Stimulated activated CD4-positive, alpha-beta T cell treated with anti-CD3 and anti-CD28 coated beads, TNF-alpha, amount 100 ng/mL, for 1 hour (primary cell): ENCODE measurements at places on chromosomes 6 and 20.

DNA sequence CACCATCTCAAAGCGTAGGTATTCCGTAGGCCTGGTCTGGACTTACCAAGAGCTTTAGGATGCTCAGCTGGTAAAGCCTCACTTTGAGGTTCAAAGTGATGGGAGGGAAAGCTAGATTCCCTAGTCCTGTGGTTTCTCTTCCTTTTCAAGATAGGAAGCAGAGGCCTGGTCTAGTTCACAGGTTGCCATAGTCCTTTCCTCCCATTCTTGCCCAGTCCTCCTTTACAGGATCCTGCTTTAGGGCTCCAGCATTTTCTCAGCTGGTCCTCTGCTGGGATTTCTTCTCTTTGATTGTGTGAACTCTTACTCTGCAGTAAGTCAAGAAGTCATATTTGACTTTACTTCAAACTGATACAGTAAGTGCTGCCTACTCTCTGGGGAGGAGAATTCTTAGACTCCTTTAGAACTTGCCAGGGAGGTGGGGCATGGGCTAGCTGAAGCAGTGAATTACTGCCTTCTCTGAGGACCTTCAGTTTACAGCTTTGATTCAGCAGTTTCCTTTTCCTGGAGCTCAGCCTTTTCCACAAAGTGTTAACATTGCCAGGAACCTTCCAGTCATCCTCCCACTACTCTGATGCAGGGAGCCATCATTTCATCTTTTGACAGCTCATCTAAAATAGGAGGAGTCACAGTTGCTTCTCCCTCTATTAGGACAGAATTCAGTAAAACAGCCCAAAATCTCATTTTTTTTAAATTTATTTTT, 42.8 kb upstream of the PLCG1 start:
- no peak for DNase-seq

DNA sequence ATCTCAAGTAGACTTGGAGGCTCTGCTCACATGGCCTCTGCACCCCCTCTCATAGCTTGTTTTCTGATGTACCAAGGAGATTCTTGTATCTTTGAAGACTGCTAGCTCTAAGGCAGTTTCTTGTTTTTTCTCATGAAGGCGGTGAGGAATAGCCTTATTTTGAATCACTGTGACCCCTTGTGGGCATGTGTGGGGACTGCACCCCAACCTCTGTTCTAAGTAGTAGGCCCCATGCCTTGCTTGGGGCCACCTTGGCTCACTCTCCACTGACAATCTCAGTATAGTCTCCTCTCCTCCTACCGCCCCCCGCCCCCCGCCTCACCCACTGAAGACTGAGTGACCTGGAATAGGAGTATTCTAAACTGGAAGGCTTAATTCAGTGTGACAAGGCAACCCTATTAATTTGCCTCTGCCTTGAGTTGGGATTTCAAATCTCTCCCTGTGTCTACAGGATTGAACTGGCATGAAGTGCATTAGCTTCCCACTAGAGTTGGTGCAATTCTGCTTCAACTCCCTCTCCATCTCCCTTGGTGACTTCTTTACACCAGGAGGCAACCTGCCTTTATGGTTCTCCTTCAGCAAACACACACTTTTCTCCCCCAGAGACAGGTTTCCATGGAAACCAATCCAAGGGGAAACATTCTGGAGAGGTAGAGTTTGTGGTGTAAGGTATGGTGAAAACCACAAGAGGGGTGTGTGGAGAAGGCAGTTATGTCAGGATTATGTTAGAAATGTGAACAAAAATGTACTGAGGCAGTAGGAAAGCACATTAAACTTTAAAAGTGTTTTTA, 75.4 kb upstream of the ECI2 start:
- no peak for DNase-seq

DNA sequence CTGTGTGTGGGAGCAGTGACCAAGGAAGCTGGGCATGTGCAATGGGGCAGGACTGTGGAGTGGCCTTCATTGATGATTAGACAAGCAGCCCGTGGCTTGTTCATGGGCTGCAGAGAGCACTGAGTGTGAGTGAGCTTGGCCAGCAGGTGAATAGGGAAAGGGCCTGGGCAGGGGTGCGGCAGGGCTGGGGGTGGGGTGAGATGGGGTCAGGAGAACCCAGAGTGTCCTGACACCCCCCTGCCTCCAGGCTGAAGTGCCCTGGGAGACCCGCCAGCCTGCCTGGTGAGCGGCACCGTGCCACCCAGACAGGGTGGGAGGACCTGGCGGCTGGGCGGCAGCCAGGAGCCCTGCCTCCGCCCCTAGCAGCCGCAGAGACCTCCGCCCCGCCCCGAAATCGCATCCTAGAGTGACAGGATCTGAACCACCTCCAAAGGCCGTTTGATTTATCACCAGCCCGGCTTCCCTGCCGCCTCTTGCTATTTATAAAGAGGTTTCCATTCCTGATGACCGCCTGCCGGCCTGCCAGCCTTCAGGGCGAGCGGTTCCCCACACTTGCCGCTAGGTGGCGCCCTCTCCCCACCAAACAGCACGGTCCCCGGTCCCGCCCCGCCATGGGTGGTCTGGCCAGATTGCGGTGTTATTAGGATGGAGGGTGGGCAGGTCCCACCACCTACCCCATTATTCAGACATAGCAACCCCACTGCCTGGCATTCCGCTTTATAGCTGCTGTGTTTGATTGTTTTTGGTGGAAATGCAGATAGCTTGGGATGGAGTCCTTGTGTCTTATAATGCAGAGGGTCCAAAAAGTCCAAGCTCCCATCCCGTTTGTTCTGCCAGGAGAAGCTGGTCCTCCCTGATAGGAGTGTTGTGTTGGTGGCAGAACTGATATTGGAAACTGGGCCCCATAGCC, 3.5 kb downstream of the MYLK2 start:
- peak; percentile 12 for DNase-seq

- peak; percentile 55 for DNase-seq
These were observed 1.1 kb downstream of the DLK2 start for GRCh38 chr6:43454290-43454695.

GRCh38 chr6:7152462-7152861, 44.7 kb downstream of the RREB1 start:
- no peak for DNase-seq

GRCh38 chr6:133966654-133967329, 13.8 kb downstream of the TBPL1 start:
- DNase-seq = no peak

DNA sequence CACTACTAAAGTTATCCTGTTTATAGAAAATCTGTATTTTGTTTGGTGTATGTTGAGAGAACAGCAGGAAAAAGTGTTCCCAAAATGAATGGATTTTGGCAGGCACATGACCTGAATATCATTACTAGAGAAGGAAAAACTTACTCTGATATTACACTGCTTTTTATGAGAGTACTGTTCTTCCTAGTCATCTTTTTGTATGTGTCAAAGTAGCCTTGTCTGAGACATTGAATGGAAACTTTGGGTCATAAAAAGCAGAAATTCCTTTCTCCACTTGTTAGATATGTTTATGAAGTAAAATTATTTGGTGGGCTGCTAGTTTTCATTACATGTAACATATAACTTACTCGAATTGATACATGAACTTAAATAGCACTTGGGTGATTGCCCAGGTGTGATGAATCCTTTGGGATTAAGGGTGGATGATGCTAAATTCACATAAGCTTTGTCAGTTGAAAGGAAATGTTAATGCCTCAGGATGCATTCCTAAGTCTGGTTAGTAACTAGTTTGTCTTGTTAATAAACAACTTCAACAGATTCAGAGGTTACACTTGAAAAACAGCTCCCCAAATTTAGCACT, 206.7 kb downstream of the CENPW start:
- DNase-seq = no peak

DNA sequence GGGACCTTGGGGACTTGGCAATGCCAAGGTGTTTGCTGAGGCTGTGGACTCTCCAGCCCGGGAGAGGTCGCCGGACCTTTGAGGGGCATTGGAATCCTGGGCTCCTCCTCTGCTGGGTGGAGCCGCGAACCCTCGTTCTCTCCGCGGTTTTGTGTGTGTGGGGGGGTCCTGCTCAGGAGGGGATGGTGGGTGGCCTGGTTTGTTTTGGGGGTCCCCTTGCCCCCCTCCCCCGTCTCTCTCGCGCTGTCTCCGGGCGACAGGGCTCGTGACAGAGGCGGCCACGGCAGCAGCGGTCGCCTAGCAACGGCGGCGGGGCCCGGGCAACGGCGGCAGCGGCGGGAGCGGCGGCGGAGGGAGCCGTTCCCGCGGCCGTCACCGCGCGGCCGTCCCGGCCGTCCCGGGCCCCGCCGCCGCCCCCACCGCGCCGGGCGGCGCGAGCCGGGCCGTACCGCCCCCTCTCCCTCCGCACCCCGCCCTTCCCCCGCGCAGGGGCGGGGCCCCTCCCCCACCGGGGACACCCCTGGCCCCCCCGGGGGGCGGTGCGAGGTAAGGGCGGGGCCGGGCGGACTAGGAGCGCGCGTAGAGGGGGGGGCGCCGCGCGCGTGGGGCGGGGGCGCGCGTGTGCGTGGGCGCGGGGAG, 7.8 kb downstream of the SYNGAP1 start:
- DNase-seq = peak; percentile 49

DNA sequence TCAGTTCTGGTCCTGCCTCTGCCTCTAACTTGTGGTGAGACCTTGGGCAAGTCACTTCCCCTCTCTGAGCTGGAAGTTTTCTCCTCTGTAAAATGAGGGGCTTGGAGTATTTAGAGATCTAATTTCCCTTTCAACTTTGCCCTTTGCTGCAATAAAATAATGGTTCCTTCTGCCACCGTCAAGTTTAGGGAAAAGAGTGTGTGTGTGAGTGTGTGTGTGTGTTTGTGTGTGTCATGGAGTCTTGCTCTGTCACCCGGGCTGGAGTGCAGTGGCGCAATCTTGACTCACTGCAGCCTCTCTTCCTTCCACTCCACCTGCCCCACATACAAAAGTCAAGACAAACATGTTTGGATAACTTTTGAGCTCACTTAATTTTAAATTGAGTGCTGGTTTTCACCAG, 39.2 kb upstream of the PIM1 start:
- DNase-seq = no peak

- no peak for DNase-seq
These were observed 131.6 kb upstream of the ESR1 start for GRCh38 chr6:151675746-151676459.

GRCh38 chr6:158249340-158249836, 62.9 kb upstream of the TULP4 start:
- no peak for DNase-seq

DNA sequence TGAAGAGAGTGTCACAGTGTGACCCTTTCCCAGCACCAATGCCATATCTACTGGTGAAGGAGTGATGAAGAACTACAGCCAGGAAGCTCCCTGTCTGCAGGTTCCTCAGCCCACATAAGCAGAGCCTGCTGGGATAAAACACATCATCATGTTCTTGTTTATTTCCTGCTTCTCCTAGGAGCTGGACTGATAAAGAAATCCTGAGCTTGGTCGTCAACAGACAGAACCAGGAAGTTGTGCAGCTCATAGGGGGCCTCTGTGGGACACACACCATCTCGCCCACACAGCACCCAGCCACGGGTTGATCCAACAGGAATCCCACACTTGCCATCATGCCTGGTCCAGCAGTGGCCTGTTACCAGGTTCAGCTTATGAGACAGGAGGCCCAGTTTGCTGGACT, 2.8 kb upstream of the CSTL1 start:
- no peak for DNase-seq

DNA sequence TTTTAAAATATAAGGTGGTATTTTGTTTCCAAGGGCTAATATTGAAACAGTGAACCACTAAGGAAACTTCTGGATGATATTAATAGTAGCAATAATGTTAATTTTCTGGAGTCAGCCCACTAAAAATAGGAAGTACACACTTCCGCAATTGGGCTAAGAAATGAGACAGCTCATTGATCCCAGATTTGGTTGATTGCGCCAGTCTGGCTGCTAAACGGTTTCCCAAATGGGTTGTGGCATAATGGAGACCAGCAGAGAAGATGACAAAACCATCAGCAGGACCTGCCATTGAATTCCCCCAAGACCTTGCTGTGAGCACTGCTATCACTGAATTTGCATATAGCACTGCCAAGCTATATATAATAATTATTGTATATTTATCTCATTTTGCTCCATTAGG, 71.2 kb upstream of the SGK1 start:
- DNase-seq = no peak

DNA sequence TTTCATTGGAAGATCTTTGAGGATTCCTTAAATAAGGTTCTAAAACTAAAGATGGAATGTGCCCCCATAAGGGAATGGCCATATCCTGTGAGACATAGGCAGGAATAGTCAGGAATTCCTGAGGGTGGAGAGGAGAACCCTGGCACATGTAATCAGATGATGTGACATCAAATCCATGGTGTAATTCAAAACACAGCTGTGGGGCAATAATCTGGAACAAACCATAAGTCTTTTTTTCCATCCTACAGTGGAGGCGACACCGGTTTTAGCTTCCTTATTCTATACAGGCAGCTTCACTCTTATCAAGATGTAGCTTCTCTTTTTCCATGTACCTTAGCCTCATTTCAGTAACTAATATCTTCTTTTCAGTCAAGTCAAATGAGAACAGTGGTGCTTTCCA, 133.6 kb upstream of the CITED2 start:
- no peak for DNase-seq

- no peak for DNase-seq
These were observed 73.0 kb downstream of the FARS2 start for GRCh38 chr6:5334341-5334740.

DNA sequence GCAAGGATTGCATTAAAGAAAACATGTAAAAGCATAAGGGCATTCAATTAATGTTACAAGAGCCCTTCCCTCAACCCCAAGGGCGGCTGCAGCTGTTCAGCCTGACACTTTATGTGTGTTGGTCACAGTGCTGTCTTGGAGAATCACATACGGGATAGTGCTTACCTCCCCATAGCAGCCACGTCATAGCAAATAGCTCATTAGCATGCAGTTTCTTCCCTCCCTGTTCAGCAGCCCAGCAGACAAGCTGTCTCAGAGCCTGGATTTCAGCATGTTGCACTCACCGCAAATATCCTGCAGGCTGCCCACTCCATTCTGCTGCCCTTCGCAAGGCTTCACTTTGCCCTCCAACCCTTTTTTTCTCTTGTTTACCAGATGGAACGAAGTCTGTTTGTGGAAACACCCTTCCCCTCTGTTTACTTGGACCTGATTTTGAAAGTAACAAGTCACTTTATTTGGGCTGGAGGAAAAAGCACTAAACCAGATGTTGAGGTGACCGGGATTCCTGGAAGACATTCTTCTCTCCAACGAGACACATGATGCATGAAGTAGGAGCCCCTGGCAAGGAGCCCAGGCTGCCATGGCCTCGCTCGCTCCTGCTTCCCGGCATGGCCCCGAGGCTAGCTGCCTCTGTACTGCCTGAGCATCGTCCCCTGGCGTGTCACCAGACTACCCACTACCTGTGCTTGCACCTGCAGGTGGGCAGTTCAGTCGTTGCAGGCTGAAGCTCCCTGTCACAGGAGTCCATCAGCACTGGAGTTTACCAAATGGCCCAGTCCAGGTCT, 151.6 kb upstream of the GMDS start:
- no peak for DNase-seq

GRCh38 chr6:120260636-120261035, 911.1 kb upstream of the MAN1A1 start:
- no peak for DNase-seq

- no peak for DNase-seq
These were observed 36.2 kb downstream of the RIOK1 start for GRCh38 chr6:7425808-7426190.
